Fibroblast of skin of right quadriceps (primary cell): ENCODE measurements at places on chromosomes 3 and 15.
A peak's percentile ranks its signal among the peaks of the same experiment; 100 is the strongest.

DNA sequence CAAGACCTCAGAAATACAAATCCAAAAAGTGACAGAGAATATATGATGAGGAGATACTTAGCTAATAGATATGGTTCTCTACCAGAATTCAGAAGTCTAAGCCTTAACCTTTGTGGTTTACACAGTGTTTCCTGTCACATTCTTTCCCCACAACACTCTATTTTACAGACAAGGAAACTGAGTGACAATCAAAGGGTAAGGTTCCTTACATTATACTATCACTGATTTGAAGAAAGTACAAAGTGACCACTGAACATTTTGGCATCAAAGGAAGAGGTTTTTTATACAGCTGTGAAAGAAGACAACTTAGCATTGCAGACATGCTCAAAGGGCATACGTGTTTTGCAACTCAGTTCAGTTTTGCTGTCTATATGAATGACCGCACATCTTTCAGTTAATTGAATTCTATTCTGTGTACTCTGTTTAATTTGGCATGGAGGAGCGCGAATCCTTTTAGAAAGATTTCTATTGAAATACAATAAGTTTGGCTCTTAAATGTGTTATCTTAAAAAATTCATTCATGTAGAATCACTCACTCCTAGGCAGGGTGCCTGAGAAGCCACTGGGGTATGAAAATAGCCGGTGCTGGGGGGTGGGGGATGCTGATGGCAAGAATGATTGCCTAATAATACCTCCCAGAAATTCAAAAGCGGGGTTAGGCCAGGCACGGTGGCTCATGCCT is 66.5 kb upstream of the SKOR1 start:
- DNase-seq: no peak

DNA sequence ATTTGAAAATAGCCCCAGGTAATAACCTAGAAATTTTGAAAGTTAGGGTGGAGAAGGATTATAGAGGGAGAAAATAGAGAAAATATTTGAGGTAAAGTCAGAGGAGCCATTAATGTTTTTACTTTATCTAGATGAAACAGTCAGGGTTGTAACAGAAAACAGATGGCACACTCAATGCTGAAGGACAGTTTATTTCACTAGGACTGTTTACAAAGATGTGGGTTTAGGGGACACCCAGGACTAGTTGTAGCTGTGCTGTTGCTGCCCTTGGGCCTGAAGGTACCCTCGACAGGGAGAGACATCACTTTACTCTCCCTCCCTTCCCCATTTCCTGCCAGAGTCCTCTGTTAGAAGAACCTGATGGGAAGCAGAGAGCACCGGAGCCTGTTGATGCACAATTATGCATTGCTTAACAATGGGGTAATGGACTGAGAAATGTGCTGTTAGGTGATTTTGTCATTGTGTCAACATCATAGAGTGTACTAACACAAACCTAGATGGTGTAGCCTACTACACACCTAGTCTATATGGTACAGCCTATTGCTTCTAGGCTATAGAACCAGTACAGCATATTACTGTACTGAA is 103.8 kb downstream of the GALK2 start:
- DNase-seq: no peak

DNA sequence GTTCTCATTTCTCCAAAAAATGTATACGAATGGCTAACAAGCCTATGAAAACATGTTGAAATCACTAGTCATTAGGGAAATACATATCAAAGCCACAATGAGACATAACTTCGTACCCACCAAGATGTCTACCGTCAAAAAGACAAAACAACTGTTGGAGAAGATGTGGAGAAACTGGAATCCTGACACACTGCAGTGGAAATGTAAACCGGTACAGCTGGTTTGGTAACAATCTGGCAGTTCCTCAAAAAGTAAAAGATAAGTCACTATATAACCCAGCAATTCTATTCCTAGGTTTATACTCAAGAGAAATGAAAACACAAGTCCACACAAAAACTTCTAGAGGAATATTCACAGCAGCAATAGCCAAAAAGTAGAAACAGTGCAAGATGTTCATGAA is 7.0 kb downstream of the SCAPER start:
- no peak for DNase-seq

DNA sequence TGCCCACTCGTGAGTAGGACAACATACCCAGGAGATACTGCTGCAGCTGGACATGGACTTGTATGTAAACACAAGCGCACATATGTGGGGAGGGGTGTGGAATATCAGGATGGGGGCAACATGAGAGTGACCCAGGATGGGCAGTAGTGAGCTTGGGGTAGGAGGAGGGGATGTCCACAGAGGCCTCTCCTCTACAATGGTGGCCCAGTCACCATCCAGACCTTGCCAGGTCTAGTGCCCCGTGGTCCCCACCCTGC is 266 bp upstream of the ZBTB47 start:
- no peak for DNase-seq

DNA sequence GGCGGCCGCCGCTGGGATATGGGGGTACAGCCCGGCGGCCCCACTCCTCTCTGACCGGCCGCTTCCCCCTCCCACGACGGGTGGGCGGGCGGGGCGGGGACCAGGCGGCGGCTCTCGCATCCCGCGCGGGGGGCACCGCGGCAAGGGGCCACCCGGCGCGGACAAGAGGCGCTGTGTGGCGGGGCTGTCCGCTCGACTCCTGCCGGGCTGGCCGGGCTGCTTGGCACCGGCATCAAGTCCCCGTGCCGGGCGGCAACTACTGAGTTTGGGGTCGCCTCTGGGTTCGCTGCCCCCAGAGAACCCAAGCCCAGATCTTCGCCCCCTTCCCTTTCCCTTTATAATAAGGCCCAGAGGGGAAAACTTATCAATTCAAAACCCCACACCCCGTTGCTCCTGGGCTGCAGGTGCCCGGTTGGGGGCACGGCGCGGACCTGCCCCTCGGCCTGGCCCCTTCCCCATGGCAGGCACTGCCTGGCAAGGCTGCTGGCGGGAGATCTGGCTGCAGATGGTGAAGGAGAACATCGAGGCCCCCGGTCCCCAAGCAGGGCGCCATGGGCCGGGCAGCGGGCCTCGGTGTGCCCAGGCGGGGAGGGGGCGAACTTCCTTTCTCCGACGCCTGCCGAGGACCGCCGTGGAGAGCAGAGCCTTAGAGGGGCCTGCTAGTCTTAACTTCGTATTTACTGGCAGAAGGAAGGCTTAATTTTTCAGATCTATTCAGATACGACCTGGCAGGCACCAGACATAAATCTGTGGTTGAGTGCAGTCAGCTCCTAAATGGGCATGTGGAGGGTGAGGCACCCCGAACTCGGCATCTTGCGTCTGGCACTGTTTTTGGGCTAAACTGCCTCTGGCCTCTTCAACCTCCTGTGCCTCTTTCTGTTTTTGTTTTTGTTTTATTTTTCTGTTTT is 911 bp downstream of the APBA2 start:
- no peak for DNase-seq

DNA sequence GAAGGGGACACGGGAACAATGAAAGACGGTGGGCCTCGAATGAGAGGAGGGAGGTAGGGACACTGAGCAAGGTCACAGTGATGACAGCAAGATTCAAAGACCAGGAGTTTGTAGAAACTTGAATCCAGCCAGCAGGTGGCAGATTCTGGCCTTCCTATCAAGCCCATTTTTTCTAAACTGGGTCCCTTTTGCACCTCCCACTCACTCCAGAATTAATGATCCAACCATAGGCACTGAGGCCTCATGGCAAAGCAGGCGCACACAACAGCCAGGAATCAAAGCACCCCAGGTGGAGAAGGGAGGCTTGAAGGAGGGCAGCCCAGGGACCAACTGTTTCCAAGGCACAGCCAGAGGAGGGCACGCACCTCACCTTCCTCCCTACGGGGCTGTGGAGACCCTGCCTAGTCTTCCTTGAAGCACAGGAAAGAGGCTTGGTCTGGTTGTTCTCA is 90.2 kb downstream of the ANP32A start:
- peak; percentile 49 for DNase-seq

- peak; percentile 82 for DNase-seq
Observed at GRCh38 chr3:36444909-36445308, 64.6 kb downstream of the STAC start.

GRCh38 chr15:88428053-88428452 is 39.1 kb downstream of the MRPL46 start:
- no peak for DNase-seq

- no peak for DNase-seq
Observed at GRCh38 chr15:51550841-51551240, 71.7 kb downstream of the DMXL2 start.

DNA sequence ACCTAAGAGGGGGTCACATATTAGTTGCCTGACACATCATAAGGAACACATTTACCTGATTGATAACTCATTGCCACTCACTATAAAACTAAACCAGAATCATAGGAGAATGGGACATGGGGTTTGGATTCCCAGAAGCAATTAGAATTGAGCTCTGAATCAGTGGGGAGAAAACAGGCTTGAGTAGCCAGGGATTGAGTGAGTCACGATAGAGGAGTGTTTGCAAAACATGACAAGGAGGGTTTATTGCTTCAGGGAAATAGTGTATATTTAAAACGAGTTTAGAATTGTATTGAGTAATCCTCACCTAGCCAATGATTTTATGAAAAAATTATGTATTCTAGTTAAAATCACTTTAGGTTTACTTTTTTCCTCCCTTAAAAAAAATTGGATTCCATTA is 101.1 kb upstream of the THRB start:
- peak; percentile 66 for DNase-seq

GRCh38 chr15:68618908-68619698 is 40.3 kb downstream of the CORO2B start:
- DNase-seq: peak; percentile 54

DNA sequence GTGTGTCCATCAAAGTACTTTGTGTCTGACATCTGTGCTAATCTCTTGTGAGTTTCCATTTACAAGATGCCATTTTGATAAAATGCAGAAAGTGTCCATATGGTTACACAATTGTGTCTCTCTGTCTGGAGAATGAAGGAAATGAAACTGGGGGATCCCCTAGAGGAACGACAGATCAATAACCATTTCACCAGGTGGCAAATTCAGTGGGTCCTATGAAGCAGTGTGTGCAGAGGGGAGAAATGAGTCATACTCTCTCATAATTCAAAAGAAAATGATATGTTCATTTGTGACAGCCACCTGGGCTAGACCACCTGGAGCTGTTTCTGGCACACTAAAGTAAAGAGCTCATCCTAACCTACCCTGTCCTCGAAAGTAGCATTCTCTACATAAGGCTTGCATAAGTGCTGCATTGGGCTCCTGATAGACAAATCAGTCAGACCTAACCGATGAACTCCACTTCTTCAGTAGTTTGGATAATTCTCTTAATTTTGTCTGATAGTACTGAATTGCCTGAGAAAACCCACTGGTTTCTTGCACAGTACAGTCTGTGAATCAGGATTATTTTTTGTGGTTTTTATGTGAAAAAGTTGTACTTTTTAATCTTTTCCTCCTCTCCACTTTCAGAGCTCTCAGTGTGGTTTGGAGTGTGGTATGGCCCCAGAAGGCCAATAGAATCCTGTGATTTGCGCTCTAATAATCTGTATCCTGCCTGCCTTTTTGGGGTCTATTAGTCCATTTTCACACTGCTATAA is 10.3 kb upstream of the CD47 start:
- DNase-seq: no peak

GRCh38 chr15:35888815-35889214 is 342.9 kb upstream of the DPH6 start:
- DNase-seq: no peak

GRCh38 chr15:37038716-37039106 is 61.6 kb downstream of the MEIS2 start:
- no peak for DNase-seq

DNA sequence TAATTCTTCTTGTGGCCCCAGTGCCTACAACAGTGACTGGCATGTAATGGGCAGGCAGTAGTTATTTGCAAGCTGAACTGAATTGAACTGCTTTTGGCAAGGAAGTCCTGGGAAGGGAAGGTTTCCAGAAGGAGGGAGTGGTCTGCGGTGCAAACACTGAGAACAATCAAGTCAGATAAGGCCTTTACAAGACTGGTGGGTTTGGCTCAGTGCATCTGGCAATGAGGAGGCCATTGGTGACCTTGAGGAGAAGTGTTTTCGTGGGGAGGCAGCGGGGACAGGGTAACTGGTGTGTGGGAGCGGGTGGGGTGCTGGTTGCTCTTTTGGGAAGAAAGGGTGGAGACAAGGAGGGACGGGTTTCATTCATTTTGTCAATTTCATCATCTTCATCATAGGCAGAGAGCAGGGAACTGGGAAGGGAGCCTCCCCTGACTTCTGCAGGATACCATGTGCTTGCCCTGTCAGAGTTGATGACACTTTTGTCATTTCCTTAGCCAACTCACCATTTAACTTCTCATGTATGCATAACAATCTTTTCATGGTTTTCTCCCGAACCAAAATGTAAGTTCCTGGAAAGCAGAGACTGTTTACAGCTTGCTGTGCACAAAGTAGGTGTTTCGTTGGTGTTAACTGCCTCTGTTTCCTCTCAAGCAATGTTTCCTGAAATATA is 8.4 kb upstream of the EHD4 start:
- no peak for DNase-seq

- peak; percentile 32 for DNase-seq
Observed at GRCh38 chr15:80010131-80010673, 39.2 kb upstream of the BCL2A1 start.

DNA sequence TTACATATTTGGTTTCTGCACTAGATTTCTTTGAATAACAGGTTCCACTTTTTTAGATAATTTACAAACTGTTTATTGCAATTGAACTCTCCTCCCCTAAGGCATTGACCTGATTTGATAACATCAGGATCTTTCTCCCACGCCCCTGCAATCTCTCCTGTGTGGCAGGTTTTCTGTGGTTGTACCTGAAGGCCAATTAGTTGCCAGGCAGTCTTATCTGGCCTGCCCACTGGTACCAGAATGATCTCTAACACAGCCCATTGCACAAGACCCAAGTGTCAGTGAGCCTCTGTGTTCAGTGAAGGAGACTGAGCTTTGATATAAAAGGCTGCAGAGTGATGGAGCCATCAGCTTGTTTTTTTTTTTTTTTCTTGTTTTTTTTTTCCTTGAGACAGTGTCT is 3.3 kb downstream of the ACAD9 start:
- no peak for DNase-seq

DNA sequence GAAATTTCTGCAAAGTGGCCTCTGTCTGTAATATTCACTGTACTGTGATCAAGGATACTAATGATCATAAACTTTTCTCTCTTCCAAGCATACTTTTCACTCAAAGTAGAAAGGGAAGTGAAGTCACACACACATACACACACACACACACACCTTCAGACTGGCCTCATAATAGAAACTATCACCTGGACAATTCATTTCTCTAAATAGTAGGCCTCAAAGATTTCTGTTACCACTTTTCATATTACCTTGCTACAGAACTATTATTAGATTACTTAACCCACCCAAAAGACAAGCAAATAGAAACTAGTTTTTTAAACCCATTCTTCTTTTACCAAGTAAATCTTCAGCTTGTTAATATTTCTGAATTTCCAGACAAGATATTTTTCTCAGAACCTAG is 12.2 kb downstream of the CPB1 start:
- no peak for DNase-seq
